Stimulated activated CD8-positive, alpha-beta memory T cell treated with anti-CD3 and anti-CD28 coated beads, Interleukin-12 subunit alpha, Interleukin-12 subunit beta, amount 100 ng/mL, for 1 hour (primary cell): ENCODE measurements at places on chromosomes 1 and 21.

DNA sequence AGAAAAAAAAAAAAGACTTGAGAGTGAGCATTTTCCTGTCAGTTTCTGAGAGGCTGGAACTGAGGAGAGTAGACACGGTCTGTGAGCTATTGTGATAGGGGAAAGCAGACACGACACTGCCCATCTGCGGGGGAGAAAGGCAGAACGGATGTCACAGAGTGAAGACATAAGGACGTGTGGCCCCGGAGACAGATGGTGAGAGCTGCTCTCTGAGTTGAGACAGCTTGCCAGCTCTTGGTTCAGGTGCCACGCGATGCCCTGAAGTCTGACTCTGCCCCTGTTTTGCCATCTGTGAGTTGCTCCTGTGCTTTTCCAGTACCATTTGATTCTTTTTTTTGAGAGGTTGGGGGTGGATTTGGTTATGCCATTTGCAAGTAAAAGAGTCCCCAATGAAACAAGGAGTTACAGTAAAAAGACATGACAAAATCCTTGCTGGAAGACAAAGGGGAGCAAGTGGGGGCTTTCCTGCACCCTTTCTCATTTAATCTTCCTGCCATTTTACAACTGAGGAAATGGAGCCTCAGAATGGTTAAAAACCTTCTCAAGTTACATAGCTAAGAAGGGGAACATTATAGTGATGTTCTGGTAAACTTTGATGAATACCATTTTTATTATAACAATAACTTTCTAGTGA lies 128.9 kb upstream of the DNAH14 start:
- DNase-seq, result no peak

- DNase-seq, result no peak
Observed at GRCh38 chr1:212498283-212499040, 65.7 kb downstream of the NENF start.

DNA sequence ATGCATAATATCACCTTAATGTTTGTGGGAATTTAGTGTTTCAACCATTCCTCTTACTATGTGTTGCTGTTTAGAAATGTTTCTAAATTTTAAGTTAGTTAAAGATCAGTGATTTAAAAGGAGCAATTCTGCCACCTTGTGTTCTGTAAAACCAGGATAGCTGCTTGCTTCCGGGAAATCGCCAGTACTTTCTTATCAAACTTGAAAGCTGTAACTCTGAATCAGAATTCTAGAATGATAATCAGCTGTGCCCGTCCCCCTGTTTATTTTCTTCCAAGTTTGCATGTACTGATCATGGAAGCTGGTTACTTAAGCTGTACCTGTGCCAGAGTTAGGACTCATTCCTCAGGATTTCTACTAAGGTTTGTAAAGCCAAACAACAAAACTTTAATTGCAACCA lies 656.4 kb downstream of the LTN1 start:
- no peak for DNase-seq

GRCh38 chr1:100543640-100544039 lies 5.7 kb downstream of the GPR88 start:
- DNase-seq, result no peak

- DNase-seq, result no peak
Observed at GRCh38 chr1:14773396-14774025, 175.0 kb downstream of the KAZN start.

GRCh38 chr1:98669355-98670296 lies 8.1 kb downstream of the SNX7 start:
- DNase-seq, result no peak

- DNase-seq, result no peak
Observed at GRCh38 chr1:160244209-160244608, 18.1 kb downstream of the DCAF8 start.

DNA sequence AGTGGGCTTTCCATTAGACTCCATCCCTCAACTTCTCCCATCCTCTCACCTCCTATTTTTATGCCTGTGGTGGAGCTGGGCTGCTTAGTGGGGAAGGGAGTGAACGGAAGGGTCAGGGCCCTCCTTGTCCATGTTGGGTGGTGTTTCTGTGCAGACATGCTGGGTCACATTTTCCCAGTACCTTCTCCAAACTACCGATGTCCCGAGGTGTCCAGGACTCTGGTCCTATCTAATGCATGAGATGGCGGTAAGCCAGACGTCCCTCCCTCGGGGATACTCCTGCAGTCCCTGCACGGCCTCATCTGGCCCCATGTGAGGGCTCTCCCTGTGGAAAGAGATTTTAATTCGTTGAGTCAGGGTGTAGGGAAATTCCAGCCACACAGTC lies 61.0 kb downstream of the OBSCN start:
- no peak for DNase-seq

DNA sequence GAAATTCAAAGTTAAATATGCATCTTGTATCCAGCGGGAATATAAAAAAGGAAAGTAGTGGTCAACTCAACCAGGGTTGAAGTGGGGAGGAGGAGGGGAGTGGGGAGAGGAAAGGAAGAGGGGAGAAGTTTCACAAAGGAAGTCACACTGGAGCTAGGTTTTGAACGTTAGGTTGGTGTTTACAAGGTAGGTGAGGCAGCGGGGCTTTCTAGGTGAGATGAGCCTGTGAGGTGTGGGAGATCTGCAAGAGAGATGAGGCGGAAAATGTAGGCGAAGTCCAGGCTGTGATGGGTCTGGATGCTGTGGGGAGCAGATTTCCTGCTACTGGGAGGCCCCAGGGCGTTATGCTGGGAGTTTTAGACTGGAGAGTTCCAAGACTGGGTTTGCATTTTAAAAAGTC lies 36.1 kb upstream of the IL20 start:
- DNase-seq, result no peak

DNA sequence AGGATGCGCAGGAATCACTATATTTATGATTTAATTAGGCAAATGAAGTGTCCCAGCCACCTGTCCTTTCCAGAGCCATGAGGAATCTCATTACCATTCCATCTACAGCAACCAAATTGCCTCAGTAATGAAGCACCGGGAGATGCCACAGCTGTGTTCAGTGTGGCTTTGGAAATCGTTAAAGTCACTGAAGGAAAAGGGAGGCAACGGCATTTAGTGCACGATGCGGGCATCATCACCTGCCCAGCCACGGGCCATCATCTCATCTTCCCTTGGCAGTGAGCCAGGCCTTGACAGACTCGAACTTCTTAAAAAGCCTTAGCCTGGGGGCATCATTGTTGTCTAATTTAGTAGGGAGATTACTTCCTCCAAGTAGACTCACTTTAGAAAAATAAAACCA lies 67.8 kb downstream of the CNIH3 start:
- no peak for DNase-seq
